GDM1 (cell line): ENCODE measurements at places on chromosomes 12 and 14.

DNA sequence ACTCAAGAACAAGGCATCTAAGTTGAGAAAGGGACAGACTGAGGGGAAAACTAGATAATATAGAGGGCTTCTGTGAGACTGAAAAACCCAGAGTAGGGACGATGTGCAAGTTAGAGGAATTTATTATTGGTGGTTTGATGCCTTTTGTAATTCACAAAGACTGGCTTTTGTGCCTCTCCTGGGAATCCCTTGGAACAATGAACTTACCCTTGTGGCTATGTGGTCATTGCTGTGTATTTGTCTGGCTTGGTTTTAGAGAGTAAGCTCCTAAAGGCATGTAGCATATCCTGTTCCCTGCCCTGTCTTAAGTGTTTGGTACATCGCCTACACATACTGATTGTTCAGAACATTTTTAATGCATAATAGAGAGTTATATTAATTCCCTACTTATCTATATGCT is 26.6 kb downstream of the DCN start:
- DNase-seq, result no peak

GRCh38 chr12:64749461-64750200 is 9.6 kb downstream of the GNS start:
- no peak for DNase-seq

- no peak for DNase-seq
Measured at GRCh38 chr12:65886996-65887395, 62.7 kb downstream of the HMGA2 start.

DNA sequence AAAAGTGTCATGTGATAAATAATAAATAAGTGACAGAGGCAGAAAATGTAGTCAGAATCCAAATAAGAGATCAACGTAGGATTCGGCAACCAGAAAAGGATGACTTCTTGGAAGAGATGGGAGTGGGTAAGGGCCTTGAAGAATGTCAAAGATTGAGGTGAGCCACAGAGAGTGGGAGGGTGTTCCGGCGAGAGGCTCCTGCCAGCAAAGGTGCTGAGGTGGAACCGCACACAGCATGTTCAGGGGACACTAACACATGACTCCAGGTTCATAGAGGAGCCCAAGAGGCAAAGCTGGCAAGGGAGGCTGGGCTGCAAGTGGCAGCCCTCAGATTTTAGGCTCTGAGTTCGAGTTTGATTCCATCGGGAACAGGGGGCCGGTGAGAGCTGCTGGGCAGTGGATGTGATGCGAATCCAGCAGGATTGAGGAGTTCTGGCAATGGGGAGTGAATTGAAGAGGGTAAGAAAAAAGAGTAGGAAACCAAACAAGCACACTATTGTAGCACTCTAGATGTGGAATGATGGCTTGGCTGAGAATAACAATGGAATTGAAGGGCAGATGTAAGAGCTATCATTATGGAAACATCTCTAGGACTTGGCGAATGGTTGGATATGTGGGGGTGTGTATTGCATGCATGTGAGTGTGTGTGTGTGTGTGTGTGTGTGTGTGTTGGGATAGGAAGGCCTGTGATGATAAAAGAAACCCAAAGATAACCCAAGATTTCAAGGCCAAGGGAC is 36.5 kb downstream of the LRRC74A start:
- no peak for DNase-seq

- DNase-seq, result no peak
Measured at GRCh38 chr12:82870771-82871377, 184.2 kb downstream of the TMTC2 start.

DNA sequence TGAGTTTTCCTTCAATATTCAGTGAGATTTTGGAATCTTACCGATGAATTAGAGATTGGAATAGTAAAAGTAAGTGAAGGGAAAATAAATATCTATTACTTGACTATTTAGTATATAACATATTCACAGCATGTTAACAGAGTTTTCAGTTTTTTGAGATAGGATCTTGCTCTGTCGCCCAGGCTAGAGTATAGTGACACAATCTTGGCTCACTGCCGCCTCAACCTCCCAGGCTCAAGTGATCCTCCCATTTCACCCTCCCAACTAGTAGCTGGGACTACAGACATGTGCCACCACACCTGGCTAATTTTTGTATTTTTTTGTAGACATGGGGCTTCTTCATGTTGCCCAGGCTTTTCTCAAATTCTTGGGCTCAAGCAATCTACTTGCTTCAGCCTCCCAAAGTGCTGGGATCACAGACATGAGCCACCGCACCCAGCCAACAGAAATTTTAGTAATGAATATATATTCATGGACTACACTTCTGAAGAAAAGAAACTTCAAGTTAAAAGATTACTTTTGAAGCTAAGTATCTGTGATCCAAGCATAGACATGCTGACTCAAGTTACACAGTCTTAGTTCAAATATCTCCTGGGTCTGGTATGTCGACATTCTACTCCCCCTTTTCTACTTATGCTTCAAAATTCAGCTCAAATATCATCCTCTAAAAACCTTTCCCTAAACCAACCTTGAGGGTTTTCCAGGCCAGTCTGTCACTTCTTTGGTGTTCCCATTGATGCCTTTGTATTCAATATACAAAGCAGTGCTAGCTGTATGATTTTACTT is 13.8 kb downstream of the UBE2N start:
- DNase-seq, result no peak

- no peak for DNase-seq
Measured at GRCh38 chr14:99838639-99839134, 45.5 kb downstream of the EML1 start.

DNA sequence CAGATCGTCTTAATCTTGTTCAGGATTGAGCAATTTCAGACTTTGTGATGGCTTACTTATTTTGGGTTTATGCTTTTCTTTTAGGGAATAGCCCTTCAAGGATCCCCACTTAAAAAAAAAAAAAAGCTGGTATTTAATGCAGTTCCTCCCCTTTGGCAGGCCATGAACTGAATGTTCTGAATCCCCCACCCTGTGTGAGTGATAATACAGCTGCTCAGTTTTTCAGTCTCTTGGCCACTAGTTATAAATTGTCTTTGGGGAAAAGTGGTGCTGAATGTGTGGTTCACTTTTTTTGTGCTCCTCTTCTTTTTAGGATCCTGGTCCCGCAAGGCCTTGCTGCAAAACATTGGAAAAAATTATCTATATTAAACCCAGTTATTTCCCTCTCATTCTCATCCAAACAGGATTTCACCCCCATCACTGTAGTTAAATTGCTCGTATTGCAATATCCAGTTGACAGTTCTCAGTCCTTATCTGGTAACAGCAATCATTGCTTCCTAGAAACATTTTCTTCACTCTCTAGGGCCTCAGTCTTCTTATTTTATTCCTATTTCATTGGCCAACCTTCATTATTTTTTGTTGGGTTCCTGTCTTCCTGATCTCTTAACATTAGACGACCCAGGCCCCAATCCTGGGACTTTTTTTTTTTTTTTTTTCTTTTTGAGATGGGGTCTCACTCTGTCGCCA is 73.1 kb upstream of the PAWR start:
- no peak for DNase-seq

GRCh38 chr12:57518920-57519795 is 1.2 kb downstream of the DDIT3 start:
- no peak for DNase-seq

DNA sequence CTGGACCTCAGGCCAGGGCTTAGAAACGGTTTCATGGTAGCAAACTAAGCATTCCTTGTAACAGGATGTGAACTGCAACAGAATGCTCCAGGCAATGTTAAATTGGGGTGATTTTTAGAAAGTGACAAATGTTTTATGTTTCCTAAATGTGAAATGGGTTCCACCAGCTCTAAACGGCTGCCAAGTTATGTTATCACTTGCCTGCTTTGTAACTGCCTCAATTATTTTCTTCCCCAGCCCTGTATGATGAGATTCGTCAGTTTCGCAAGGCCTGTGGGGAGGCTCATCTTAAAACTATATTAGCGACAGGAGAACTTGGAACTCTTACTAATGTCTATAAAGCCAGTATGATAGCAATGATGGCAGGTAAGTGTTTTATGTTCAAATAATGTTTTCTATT is 70.9 kb downstream of the DERA start:
- DNase-seq, result no peak

DNA sequence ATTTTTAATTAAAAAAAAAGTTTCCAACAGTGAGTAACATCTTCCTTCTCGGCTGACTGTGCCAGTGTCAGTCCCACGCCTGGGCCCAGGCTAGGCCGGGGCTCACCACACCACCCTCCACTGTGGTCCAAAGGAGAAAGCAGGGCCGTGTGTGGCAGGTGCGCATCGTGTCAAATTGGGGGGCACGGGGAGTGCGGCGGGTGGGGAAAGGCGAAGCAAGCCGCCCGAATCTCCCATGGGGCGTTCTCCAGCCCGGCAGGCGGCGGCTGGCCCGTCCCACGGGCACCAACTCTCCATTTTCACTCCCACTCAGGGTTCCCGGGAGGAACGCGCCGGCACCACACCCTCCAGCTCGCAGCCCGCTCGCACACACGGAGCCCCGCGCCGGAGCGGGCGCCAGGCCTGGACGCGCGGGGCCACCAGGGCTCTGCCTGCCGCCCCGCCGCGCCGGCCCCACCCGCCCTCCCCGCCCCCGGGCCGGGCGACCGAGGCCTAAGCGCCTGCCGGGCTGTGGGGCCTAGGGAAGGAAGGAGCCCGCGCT is 604 bp downstream of the EEA1 start:
- DNase-seq, result no peak

GRCh38 chr12:7431993-7432685 is 11.8 kb downstream of the CD163L1 start:
- no peak for DNase-seq
